ENCODE measurements at places on chromosomes 1 and 21.

GRCh38 chr1:154478639-154479038, 23.4 kb upstream of the TDRD10 start:
- no peak for DNase-seq

GRCh38 chr1:210373628-210373877, 44.9 kb downstream of the HHAT start:
- DNase-seq, result no peak

GRCh38 chr1:202692959-202693555, 17.2 kb downstream of the SYT2 start:
- DNase-seq, result peak; percentile 7

GRCh38 chr1:55169126-55169525, 46.0 kb downstream of the USP24 start:
- DNase-seq, result no peak

GRCh38 chr1:197351821-197352440, 83.9 kb downstream of the CRB1 start:
- DNase-seq, result no peak

GRCh38 chr1:179814546-179814838, 63.1 kb downstream of the TOR1AIP2 start:
- no peak for DNase-seq

- DNase-seq, result no peak
Observed at GRCh38 chr1:87318056-87318650, 10.5 kb upstream of the LMO4 start.

GRCh38 chr1:197180252-197180878, 33.9 kb upstream of the ASPM start:
- DNase-seq, result peak; percentile 64

GRCh38 chr1:207474210-207474609, 20.1 kb downstream of the CR2 start:
- no peak for DNase-seq

GRCh38 chr1:97907886-97908285, 12.9 kb downstream of the DPYD start:
- DNase-seq, result no peak

- no peak for DNase-seq
Observed at GRCh38 chr1:48853006-48853405, 76.3 kb upstream of the BEND5 start.

DNA sequence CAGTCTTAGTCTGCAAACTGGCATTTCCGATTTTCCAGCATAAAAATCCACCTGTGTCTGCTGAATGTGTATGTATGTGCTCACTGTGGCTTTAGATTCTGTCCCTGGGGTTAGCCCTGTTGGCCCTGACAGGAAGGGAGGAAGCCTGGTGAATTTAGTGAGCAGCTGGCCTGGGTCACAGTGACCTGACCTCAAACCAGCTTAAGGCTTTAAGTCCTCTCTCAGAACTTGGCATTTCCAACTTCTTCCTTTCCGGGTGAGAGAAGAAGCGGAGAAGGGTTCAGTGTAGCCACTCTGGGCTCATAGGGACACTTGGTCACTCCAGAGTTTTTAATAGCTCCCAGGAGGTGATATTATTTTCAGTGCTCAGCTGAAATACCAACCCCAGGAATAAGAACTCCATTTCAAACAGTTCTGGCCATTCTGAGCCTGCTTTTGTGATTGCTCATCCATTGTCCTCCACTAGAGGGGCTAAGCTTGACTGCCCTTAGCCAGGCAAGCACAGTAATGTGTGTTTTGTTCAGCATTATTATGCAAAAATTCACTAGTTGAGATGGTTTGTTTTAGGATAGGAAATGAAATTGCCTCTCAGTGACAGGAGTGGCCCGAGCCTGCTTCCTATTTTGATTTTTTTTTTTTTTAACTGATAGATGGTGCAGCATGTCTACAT, 2.5 kb upstream of the OLFML3 start:
- DNase-seq, result peak; percentile 13

- no peak for DNase-seq
Observed at GRCh38 chr1:57013522-57013921, 47.7 kb upstream of the C8B start.

DNA sequence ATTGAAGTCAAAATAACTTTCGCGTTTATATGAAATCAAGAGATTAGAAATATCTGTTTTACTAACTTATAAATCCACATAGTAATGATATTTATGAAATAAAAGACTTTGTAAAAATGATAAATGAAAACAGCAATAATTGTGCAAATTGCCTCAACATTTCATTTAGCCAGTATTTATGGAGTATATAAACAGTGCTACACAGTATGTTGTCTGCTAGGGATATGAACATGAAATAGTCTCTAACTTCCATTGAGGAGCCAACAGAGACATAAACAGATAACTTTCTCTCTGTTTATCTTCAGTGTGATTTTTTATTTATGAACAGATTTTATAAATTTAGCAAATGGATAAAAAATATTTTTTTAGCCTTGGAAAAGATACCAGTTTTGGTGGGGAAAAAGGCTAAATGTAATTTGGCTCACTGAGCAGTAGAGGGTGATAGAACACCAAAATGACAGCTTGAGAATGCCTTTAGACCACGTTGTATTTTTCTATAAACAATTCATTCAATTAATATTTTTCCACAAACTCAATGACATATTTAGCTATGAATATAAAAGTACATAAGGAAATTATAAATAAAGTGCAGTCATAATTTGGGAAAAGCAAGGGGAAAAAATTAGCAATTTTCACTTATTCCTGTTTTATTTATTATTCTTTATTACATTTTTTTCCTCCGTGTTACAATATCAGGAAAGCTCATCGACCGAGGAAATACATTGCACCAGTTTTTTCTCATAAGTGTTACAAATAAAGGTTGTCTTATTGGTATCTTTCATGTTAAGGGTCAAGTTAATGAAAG, 47.5 kb upstream of the EEIG2 start:
- DNase-seq, result no peak

- DNase-seq, result no peak
Observed at GRCh38 chr21:24278711-24279110, 1328.6 kb downstream of the MRPL39 start.

DNA sequence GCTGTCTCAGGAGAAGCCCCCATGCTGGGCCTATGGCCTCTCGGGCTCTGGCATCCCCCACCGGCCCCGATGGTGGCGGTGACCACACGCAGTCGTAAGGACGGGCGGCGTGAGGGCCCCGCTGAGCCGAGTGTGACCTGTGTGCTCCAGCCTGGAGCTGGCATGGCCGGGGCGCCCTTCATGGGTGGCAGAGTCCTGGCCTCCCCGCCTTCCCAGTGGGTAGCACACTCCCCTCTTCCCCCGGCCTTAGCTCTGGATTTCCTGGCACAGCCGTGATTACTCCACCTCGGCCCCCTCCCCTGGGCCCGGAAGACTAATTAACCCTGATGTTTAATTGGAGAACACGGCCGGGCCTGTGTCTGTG, 44.6 kb downstream of the SLX9 start:
- no peak for DNase-seq

DNA sequence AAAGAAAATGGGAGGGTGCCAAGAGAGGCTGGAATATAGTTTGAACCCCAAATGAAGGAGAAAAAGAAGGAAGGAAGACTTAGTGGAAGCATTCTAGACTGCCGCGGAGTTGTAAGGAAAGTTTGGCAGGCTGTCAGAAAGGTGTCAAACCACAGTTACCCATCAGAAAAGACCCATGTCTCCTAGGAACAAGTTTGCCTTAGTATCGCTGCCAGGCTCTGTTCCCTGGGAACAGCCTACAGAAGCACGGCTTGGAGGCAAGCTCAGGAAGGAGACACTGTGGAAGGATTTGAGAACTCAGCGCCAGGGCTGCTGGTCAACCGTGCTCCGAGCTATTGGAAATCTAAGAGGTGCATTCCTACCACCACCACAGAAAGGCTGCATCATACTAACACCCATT, 197.4 kb downstream of the RRAGC start:
- DNase-seq, result no peak

DNA sequence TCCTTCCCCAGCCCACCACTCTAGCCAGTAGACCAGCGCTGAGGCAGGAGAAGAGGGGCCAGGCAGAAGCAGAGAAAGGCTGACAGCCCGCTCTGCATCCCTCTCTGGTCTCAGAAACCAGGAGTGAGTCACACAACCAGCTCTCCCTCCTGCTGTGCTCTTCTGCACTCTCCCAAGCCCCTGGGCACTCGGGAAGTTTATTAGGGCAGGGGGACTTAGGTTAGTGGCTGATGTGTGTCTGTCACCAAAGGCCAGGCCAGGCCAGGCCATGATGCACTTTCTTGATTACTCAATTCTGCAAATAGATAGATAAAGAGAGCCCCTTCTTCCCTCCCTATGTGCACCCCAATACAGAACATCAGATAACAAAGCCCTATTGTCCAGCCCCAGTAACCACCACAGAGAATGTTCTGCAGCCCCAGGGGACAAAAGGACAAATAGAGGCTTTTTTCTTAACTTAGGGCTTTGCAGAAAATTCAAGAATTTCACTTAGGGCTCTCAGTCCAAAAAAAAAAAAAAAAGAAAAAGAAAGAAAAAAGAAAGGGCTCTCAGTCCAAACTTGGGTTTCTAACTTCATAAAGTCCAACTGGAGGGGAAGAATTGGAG, 52.9 kb upstream of the CNTN2 start:
- peak; percentile 6 for DNase-seq

- no peak for DNase-seq
Observed at GRCh38 chr1:175494950-175495349, 248.4 kb downstream of the TNR start.

- DNase-seq, result no peak
Observed at GRCh38 chr1:70910013-70910412, 137.6 kb downstream of the PTGER3 start.

DNA sequence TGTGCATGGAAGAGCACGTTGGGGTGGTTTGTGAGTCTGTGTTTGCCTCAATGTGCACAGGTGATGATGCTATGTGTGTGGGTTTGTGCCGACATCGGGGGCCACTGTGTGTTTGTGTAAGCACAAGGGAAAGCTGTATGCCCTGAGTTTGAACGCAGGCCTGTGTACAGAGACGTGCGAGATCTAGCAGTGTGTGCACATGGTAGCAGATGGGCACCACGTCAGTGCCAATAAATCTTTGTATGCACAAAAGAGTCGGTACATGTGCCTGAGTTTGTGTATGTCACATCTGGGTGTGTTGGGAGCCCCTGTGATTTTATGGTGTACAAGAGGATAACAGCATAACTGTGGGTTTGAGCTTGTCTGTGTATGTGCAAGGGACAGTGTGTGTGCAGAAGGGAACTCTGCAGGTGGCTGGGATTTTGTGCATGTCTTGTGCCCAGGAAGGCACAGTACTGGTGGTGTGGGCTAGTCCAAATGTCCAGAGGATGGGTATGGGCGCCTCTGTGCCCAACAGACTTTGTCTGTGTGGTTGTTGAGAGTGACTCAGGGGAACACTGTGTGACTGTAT, 32.0 kb upstream of the WASF2 start:
- no peak for DNase-seq

DNA sequence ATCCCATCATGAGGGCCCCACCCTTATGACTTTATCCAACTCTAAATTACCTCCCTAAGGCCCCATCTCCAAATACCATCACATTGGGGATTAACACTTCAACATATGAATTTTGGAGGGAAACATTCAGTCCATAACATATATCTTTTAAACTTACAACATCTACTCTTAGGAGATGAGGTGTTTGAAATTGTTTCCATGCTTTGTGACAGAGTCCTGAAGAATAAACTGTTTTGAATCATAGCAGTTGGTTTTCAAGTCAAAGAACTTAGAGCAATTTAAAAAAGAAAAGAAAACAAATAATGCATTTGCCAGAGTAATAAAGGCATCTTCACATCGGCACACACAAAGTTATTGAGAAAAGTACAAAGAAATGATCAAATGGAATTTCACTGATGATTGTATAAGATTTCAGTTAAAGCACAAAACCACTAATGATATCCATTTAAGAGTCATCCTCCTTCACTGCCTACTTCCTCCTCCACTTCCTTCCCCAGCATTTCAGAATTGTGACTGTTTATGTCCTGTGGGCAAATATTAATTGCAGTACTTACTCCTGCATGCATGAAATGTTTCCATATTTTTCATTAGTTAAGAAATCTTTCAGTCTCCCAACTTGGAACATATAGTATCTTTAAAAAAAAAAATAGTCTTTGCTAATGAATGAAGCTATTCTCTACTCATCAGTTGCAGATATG, 202.0 kb downstream of the LRRC40 start:
- no peak for DNase-seq

DNA sequence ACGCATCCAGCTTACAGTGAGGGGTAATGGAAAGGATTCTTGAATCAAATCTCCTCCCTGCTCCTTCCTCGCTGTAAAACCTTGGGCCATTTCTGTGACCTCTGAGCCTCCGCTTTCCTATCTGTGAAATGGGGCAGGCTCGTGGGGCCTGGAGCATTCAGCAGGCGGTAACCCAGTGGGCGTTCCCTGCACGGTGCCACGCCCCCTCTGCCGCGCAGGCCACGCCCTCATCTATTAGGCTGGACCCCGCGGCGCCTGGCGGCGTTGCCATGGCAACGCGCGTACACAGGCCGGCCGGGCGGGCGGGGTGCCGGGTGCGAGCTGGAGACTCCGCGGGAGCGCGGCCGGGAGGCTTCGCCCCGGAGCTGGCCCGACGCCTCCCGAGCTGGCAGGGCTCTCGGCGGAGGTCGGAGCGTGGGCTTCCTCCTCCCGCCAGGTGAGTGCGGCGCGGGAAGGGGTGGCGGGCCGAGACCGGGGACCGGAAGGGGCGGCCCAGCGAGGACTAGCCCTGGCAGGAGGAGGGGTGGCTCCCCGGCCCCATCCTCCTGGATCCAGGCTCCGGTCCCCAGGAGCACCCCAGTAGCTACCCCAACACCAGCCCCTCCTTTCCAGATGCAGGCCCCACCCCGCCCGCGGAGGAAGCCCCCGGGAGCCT, at the start of gene FHAD1:
FHAD1 (plus strand) TSS at position 264 of the 655 bp plus-strand sequence. CDS start 4,562 bp downstream, outside the sequence.
- peak; percentile 75 for DNase-seq

DNA sequence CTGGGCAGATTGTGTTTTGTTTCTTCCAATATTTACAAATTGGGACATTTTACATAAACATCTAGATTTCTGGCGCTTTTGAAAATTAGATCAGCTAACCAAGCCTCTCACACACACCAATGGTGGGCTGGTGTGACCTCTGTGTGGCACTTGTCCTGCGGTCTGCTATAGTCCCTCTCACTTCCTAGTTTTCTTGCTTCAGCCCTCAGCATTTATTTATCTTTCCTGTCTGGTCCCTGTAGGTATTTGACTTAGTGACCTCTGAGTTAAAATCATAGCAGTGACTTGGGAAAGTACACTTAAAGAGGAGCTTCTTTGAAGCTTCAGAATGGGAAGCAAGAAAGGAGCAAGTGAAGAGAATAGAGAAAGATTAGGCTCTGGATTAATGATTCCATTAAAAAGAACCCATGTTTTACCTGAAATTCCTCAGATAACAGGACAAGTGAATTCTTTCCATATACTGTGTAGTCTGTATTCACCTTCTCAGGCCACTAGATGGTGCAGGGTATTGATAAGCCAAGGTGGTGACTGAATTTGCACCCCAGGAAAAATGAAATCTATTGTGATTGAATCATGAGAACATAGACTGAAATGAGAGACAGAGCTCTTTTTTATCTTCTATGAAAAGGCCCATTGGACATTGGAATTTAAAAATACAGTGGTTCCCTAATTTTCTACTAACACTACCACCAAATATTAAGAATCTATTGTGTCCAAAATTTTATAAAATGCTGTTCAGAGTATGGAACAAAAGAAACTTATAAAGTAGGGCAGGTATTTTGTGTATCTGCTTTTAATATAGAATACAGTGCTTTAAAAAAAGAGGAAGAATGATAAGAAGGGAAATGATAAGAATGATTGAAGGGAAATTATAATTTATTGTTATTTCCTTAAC, 7.1 kb upstream of the DIPK1A start:
- peak; percentile 45 for DNase-seq
